ENCODE measurements at places on chromosomes 6 and 20.

DNA sequence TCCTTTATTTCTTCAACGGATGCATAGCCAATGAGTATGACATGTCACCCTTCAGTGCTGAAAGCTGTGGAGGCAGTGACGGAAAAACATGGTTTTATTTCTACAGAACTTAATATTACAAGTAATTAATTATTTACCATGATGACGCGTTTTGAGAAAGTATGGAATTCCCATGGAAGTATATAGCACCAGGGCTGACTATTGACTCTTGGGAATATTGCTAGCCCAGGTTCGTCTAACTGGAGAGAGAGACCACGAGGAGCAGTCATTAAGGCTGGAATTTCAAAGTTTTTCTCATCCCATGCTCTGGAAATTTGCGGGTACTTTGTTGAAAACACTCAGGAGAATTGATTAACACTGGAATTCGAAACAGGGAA lies 155.2 kb upstream of the PRSS16 start:
- DNase-seq: no peak

GRCh38 chr6:146700078-146700686 lies 101.4 kb downstream of the ADGB start:
- peak; percentile 92 for DNase-seq

GRCh38 chr6:5865506-5866031 lies 141.2 kb downstream of the NRN1 start:
- peak; percentile 43 for DNase-seq

DNA sequence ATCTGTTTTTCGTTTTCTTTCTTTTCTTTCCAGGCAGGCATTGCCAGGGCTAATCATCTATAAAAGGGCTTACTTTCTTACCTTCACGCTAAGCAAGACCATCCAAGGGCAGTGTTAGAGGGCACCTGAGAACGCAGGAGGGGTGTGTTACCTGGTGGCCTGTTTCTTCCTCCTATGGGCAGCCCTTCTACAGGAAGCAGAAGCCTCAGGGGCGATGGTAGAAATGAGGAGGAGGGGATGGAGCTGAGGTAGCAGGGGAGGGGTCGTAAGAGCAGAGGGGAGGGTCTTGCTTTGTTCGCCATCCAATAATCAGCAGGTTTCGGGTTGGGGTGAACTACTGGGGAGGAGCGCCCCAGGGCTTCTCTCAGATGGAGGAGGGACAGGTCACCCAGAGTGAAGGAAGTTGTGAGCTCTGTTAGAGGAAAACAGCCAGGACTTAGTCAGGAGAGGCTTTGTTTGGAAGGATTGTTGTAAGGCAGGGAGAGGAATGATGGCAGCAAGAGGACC lies 1.5 kb upstream of the CCR6 start:
- DNase-seq: no peak

GRCh38 chr6:133062696-133063306 lies 178.4 kb upstream of the EYA4 start:
- DNase-seq: no peak

DNA sequence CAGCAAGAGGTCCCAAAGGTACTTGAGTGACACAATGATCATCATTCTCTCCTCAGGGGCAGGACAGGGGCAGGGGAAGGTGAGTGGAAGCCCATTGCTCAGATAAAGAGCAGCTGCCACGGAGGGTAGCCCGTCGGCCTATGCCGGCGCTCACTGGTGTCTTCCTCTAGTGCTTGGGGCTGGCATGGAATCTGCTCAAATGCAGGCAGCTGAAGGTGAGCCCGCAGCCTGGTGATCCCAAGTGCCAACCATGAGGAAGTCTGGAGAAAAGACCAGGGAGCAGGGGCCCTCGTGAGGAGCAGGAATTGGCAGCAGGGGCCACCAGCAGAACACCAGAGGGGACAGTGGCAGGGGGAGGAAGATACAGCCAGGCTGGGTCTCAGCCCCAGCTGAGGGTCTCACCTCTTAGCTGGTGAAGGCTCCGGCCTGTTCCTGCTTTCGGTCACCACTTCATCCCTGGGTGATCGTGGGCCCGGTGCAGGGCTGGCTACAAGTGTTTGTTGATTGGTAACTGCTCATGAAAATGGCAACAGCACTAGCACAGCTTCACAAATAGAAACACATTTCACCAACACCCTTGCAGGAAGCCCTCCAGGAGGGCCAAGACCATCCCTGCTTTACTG lies 24.7 kb downstream of the RBCK1 start:
- DNase-seq: no peak

- DNase-seq: no peak
These were observed 474.8 kb upstream of the ID4 start for GRCh38 chr6:19362396-19362795.

- DNase-seq: no peak
These were observed 8.7 kb downstream of the CCDC28A start for GRCh38 chr6:138782243-138782642.

- DNase-seq: peak; percentile 57
These were observed 32.5 kb upstream of the ZNF184 start for GRCh38 chr6:27505209-27506027.

- DNase-seq: no peak
These were observed 693.1 kb downstream of the PTPRT start for GRCh38 chr20:42496595-42496994.

DNA sequence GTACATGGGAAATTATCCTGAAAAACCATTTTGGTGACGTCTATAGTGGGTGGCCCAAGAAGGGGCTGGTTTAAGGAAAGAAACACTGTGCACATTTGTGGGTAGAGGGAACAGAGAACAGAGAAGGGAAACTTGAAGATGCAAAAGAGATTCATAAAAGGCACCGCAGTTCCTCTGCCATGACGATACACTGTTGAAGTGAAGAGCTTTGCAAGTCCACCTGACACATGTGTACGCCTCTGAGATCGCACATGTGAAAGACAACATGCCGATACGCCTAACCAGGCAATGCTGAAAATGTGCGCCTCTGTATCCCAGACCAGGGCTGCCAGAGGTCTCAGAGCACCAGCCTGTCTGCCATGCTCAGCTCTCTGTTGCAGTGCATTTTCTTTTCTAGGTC lies 180.9 kb downstream of the KIF16B start:
- no peak for DNase-seq

DNA sequence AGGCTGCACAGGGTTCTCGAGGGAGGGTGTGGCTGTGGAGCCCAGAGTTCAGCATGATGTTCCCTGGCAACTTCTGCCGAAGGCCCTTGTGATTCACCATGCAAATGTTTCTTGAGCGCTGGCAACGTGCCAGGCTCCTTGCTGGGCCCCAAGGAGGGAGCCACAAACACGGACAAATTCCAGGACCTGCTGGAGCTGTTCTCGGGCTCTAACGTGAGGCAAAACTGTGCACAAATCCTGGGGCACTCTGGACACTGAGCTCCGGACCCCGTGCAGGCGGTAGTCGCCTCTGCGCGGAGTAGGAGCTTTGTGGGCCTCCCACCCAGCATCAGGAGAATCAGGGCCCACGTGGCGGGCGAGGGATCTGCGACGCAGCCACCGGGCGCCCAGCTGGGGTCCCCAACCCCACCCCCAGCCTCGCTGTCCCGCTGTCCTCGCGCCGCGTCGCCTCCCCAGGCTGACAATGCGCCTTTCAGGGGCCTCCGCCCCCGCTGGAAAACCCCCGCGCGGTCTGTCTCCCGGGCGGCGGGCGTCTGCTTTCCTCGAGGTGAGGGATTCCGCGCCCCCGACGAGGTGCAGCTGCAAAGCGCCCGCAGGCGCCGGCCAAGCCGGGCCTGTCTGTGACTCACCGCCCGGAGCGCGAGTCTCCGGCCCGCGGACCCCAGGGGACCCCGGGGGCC lies 31.7 kb upstream of the SCUBE3 start:
- no peak for DNase-seq

- DNase-seq: no peak
These were observed 42.3 kb upstream of the OCSTAMP start for GRCh38 chr20:46592580-46593362.

- no peak for DNase-seq
These were observed 107.6 kb downstream of the JAG1 start for GRCh38 chr20:10565922-10566897.

DNA sequence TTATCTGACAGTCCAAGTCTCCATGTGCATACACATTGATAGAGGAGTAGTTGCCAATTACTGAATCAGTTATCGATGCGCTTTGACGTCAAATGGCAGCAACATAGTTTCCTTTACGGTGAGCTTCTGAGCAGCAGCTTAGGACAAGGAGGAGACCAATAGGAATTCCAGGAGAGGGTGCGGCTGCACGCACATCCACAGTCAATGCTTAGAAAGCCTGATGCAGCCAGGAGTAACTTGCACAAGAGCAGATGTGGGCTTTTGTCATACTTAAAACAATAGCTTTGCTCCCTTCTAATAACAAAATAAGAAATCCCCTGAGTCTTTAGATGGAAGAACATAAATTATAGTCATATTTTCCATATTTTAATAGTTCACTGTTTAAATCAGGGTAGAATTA lies 442.1 kb downstream of the BCKDHB start:
- peak; percentile 62 for DNase-seq

GRCh38 chr20:58664883-58665282 lies 13.8 kb downstream of the STX16 start:
- no peak for DNase-seq

- DNase-seq: no peak
These were observed 23.9 kb downstream of the TRERF1 start for GRCh38 chr6:42427871-42428270.

- DNase-seq: no peak
These were observed 302.7 kb downstream of the QKI start for GRCh38 chr6:163717106-163717764.

DNA sequence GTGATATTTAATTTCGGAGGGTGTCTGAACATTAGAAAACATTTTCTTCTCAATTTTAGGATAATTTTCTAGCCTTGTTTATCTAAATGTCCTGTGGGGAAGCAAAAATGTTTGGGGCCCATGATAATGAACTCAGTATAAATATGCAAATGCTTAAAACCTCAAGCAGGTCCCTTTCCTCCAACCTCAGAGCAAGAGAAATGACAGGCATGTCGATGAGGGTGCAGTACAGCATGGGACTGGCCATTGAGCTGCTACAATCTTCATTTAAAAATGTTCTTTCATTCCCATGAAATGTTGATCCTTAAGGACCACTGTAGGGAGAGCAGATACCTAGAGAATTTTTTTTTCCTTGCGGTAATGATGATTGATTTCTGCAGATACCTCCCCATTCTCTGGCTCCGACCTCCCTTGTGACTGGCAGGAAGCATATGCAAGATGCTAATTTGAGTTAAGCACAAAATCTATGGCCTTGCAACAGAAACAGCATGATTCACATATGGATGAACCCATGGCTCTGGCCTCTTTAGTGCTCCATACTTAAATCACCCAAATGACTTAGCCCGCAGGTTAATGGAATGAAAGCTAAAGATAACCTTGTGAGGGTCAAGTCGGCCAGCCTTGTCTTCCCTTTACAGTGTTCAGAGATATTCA lies 243.3 kb downstream of the SOX4 start:
- DNase-seq: peak; percentile 16

DNA sequence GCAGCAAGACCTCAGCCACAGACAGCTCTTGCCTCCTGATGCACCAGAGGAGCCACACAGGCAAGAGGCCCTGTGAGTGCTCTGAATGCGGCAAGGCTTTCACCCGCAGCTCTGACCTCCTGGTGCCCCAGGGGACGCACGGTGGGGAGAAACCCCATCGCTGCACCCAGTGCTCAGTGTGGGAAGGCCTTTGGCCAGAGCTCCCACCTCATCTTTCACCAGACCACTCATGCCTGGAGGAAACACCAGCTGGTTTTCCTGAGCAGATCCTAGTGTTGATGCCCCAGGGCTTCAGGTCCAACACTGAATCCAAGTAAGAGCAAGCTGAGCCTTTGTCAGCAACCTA lies 37.0 kb upstream of the XRN2 start:
- no peak for DNase-seq

DNA sequence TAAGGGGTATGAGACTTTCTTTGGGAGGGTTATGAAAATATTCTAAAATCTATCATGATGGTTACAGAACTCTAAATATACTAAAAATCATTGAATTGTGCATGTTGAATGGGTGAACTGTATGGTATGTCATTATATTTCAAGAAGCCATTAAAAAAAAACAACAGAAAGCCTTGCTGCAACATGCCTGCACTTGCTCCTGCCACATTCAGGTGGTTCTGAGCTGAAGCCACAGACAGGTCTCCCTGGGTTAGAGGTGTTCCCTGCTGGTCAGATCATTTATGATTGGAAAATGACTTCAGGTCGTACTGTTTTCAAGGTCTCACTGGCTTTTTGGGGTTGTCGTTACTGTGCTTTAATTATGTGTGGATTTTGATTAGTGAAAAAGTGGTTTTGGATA lies 13.3 kb downstream of the GMPR start:
- no peak for DNase-seq

DNA sequence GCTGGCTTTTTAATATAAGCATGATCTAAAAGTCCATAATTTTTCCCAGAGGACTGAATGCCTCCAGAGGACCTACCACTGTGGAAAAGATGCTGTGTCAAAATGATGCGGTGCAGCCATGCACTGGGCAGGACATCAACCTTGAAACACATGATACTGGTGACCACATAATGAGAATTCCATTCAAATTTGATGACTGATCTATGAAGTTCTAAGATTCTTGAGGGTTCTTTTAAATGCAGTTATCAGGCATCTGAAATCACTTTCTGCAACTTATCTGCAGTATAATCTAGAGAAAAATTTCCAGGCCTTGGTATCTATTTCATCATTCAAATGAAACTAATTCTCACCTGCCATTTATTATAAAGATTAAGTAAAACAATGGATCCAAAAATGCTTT lies 15.0 kb upstream of the MARCKS start:
- no peak for DNase-seq

DNA sequence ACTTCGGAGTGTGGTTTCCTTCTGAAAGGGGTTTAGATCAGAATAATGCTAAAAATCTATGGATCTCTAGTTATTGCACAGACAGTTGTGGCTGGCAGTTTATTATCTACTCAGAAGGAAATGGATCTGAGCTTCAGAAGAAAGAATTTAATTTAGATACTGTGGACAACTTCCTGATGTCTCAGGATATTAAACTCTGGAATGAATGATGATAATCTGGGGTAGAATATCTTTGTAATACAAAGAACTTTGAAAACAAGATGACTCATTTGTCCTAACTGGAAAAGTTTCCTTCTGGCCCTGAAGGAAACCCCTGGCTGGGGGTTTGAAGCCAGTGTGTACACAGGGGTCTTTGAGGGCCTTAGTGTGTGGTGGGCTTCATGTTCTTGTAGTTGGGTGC lies 78.0 kb downstream of the EDN3 start:
- DNase-seq: no peak

DNA sequence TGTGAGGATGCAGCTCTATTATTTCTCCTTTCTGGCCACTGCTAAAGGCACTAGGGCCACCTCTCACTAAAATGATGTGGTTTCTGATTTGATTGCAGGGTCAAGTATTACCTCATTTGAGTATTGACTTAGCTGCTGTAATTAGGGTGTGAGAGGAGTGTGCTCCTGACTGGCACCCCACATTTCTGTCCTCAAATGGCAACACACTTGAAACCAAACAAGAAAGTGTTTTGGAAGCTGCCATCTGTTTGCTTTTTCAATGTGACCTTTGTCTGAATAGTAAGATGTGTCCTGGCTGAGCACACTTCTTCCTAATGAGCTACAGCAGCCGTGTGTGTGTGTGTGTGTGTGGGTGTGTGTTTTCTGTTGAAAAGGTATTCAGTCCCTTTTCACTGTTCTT lies 62.8 kb upstream of the SCP2D1 start:
- DNase-seq: peak; percentile 2
